ENCODE measurements at places on chromosomes 12 and 14.

GRCh38 chr12:117119592-117120198, 20.5 kb upstream of the TESC start:
- DNase-seq, result no peak

DNA sequence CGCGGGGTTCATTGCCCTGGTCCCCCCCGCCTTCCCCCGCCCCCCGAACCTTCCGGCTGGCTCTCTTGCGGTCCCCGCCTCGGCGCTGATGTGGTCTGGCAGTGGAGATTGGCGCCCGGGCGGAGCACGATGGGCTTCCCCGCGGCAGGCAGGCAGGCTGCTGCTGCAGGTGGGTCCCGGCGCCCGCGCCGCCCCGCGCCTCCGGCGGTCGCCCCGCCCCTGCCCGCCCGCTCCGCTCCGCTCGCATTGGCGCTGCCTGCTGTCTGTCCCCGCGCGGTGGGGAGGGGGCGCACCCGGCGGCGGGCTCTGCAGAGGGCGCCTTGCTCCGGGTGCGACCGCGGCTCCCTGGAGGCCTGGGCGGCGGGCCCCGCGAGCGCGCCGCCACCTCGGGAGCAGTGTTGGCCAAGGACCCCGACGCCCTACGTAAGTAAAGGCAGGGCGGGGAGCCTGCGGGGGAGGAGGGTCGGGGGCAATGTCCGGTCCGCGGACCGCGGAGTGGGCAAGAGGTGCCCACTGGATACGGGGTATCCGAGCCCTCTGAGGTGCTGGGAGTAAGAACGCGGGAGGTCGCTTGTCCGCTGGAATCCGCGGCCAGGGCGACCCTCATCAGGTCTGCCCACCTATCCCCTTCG, at the start of gene AKAP5:
Gene AKAP5 (plus strand): TSS at position 309 of the 632 bp plus-strand sequence. CDS start 2,896 bp downstream, outside the sequence.
- DNase-seq, result peak; percentile 19

GRCh38 chr12:124429535-124429934, 134.6 kb downstream of the RFLNA start:
- no peak for DNase-seq

DNA sequence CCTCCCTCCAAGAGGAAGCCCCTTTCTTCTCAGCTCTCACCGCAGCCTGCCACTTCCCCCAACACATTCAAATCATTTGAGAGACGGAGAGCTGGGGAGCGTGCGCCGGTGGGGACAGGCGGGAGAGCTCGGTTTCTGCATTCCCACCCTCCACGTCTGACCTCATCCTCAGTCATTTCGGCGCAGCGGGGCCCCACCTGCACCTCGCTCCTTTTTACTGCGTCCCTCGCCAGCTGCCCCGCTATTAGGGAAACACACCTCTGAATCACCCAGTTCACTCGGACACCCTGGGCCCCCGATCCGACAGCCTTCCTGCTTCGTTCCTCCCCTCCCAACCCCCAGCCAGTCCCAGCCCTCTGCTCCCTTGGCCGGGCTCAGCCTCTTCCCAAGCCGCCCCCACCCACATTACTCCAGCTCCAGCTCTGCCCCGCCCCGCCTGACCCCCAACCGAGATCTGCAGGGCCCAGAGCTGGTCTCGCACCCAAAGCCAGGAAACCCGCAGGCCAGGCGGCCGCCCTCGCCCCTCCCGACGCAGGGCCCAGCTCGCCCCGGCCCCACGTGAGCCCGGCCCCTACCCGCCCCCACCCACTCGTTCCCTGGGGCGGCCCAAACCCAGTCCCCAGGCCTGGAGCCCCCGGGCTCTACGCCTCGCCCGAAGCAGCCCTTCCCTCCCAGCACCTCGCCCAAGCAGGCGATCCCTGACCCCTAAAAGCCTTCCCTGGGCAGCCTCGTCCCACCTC, 783 bp downstream of the CORO1C start:
- no peak for DNase-seq

- no peak for DNase-seq
Observed at GRCh38 chr12:71636704-71637115, 26.9 kb downstream of the ZFC3H1 start.

GRCh38 chr12:80721326-80721725, 4.6 kb downstream of the MYF5 start:
- DNase-seq, result no peak

DNA sequence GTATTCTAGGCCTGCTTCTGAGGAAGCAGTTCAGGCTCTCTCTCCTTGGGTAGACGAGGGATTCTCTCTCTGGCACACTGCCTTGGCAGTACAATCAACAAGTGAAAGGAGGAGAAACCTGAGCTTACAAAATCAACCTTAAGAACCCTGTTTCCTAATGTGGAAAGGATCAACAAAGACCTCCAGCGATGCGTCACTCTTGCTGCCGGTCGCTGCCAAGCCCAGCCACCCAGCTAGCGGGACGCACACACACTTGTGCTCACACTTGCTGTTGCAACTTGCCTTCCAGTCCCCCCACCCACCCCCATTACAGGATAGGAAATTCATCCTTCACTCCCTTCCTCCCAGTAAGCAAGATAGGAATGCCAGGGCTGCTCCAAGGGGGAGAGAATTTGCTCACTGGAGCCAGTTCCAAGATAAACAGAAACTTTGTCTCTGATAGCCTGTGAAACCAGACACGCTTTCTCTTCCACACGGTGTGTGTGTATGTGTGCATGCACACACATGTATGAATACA, 144.3 kb downstream of the BCL11B start:
- DNase-seq, result no peak

DNA sequence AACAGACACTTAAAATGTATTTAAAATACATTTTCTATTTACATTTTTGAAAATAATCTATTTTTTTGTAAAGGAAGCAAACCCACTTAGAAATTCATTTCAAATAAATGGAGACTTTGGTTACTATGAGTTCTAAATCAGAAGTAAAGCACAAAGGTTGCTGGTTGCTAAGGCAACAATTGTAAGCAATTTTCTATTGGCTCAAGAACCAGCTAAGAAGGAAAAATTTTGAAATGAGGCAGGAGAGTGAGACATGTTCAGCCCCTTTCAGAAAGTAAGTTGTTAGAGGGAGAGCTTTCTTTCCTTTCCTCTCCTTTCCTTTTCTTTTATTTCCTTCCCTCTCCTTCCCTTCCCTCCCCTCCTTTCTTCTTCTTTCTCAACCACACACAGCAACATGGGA, 80.7 kb downstream of the PRMT8 start:
- DNase-seq, result no peak

DNA sequence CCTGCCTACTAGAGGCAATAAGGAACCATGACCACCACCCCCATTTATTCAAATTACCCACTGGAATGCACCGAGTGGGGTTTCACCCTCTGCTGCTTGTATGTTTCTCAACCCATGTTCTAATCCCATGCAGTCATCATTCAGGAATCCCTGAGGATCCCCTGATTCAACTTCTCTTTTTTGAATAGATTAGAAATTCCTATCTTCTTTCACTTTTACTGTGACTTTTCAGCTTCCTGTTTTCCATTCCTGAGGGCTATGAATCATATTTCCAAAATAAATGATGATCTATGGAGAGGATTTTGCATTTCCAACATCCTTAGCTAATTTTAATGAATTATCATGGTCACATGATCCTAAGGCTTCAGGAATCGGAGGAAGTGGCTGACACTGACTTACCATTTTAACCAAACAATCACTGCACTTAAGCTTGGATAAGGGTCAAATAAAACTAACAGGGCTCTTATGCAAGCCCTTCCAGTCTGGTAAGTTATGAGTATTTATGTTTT, 19.4 kb upstream of the P2RX4 start:
- no peak for DNase-seq

- DNase-seq, result no peak
Observed at GRCh38 chr12:12133259-12133658, 62.5 kb downstream of the BCL2L14 start.

Measured in stimulated activated CD8-positive, alpha-beta memory T cell treated with anti-CD3 and anti-CD28 coated beads, Interleukin-4, amount 100 ng/mL, for 1 hour (primary cell).